ENCODE measurements at places on chromosomes 7 and 10. TPM values are rescaled to one million over a fixed set of nuclear protein-coding genes. Genes with fewer than 3 reads are reported as not detected.

GRCh38 chr10:121380211-121380610, 218.0 kb downstream of the FGFR2 start:
- no peak for DNase-seq

DNA sequence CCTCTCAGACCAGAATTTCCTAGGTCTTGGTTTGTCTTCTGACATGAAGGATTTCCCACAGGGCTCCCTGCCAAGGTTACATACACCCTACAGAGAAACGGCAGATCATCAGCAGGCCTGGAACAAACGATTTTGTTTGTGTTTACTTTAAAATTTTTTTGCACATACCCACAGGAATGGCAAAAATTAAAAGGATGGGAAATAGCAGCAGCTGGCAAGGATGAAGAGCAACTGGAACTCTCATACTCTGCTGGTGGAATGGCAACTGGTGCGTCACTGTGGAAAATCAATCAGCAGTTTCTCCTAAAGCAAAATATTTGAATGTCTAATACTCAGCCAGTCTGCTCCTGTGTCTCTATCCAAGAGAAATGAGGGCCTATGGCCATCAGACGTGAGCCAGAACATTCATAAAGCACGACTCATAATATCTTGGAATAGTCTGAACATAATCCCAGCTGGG, 6.5 kb downstream of the BAIAP2L1 start:
- DNase-seq = no peak

DNA sequence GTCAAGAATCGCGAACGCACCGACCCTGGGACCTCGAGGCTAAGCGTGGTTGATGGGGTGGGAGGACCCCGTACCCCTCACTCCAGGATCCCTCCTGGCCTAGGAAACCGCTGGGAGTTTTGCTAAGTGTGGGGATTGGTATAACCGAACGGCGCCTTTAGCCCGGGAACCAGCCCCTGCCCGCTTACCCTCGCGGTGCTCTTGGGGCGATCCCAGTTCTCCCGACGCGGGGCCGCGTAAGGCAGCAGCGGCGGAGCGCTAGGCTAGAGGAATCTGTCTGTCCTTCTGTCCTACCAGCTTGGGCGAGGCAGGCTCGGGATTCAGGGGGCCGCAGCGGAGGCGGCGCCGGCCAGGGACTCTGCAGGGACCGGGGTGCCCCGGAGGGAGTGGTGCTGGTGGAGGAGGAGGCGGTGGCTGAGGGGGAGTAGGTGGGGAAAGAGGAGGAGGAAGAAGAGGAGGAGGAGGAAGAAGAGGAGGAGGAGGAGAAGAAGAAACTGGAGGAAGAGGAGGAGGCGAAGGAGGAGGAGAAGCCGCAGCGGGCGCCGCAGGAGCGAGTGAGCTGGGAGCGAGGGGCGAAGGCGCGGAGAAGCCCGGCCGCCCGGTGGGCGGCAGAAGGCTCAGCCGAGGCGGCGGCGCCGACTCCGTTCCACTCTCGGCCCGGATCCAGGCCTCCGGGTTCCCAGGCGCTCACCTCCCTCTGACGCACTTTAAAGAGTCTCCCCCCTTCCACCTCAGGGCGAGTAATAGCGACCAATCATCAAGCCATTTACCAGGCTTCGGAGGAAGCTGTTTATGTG, 439 bp upstream of the EMX2 start:
- peak; percentile 93 for DNase-seq

DNA sequence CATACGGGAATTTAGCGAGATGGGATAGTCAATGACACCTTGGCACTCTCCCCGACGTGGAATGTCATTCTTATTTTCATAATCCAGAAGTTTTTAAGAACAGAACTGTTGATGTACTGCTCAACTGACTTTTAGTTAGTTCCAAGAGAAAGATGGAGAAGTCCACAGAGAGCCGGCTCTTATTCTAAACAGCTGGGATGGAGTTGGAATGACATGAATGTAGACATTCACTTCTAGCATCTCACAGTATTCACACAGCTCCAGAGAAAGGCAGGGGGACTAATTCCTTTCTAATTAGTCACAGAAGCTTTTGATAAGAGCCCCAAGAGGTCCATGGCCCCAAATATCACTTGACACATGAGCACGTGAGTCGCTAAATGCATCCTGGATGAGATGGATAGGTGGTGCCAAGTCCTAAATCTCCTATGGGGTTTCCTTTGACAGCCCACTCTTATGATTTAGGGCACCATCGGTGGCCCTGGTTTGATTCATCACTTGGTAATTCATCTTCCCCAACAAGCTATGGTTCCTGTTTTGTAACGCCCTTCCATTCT, 420.3 kb upstream of the AUTS2 start:
- no peak for DNase-seq

- DNase-seq = no peak
Observed at GRCh38 chr10:57785546-57785945, 482.1 kb downstream of the IPMK start.

- DNase-seq = no peak
Observed at GRCh38 chr10:1824928-1825327, 87.6 kb upstream of the ADARB2 start.

GRCh38 chr7:80154656-80155333, 20.2 kb downstream of the GNAI1 start:
- no peak for DNase-seq

DNA sequence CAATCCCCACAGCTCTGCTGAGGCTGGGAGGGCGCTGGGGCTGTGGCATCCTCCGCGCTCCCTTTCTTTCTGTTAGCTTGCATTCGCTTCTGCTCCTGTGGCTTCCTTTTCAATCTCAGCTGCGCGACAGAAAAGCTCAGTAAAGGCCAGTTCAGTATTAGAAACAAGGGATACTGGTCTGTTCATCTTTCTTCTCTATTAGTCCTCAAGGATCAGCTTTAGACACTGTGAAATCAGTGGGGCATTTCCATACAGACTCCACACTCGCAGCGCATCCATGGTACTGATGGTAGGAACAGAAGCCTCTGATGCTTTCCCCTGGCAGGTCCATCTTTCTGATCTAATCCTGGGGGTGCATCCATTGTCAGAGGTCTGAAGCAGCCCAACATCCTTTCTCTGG, 163.7 kb downstream of the LYZL1 start:
- no peak for DNase-seq

DNA sequence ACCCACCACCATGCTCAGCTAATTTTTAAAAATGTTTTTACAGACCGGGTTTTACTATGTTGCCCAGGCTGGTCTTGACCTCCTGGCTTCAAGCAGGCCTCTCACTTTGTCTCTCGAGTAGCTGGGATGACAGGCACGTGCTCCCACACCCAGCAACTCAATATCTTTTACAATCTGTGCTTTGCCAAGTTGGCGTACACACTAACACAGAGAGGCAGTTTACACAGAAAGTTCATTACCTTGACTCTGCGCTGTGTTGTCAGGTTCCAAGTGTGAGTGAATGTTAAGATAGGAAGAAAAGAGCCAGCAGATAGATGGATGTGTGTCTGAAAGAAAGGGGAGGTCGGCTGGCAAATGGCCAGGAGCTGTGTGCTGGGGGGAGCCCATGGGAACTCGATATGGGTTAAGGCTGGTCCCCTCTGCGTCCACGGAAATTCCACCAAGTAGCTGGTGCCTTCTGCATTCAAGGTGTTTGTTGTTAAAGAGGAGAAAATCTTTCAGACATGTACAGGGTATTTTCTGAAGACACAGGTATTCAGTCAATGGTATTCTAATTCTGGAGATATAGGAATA, 299.8 kb downstream of the CAMK1D start:
- no peak for DNase-seq

GRCh38 chr10:118445535-118445934, 103.4 kb upstream of the FAM204A start:
- DNase-seq = no peak

DNA sequence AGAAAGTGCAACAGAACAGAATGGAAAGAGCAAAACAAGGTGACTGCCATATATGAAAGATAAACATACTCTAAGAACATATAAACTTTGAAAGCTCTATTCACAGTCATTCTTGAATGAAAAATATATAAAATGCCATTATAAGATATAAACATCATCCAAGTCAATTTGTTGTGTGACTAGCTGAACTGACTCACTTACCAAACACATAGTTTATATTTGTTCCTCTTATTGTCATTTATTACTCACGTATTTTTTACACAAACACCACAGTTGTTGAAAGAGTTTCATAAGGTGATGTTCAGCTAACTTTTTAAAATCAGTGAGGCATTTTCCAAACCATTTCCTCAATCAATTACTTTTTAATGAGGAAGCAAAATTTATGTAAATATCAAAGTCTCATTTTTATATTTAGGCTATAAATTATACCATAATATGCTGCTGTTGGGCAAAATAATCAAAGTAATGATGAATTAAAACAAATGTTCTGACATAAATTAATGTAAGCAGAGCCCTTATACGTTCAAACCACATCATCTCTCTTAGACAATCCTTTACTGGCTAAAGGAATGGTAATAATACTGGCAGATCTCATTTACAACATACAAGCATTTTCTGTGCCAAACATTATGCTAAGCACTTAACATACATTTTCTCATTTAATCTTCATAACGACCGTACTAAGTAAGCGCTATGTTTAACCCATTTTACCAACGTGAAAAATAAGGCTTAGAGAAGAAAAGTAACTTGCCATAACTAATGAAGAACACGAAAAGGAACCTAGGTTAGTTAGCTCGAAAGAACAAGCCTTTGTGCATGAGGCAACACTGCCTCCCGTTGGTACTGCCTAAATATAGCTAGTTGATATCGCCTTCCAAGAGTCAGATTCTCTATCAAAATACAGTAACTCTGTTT, 7.3 kb downstream of the LRRN3 start:
- no peak for DNase-seq

- no peak for DNase-seq
Observed at GRCh38 chr7:131305152-131305551, 22.5 kb upstream of the MKLN1 start.

DNA sequence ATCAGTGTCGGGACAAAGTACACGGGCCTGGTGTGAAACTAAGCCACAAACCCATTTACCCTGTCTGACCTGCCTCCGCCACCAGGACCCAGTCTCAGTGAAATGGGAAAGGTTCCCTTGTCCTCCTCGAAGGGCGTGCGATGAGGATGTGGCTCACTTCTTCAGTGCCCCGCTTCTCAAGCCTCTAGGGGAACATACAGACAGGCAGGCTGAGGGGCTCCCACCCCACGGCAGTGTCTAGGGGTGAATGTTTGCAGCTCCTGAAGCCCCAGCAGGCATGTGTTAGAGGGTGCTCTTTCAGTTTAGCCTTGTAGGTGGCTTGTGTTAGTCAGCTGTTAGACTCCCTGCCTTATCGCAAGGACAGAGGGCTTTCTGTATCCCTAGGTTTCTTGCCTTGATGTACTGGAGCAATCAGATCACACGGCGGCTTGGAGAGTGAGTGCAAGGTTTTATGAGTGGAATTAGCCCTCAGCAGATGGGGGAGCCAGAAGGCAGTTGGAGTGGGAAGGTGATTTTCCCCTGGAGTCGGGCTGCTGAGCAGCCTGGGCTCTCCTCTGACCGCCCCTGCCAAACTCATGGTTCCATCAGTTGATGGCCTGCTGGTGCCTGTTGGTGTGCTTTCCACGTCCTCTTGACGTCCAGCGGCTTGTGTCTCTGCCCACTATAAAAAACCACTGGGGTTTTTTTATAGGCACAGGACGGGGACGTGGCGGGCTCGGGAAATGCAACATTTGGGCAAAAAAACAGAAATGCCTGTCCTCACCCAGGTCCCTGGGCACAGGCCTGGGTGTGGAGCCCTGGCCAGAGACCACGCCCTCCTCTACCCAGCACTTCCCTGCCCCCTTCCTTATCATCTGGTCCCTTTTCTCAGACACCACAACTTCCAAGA, 759 bp downstream of the NUDT1 start:
- no peak for DNase-seq

GRCh38 chr10:34760606-34761005, 54.5 kb downstream of the PARD3 start:
- no peak for DNase-seq

DNA sequence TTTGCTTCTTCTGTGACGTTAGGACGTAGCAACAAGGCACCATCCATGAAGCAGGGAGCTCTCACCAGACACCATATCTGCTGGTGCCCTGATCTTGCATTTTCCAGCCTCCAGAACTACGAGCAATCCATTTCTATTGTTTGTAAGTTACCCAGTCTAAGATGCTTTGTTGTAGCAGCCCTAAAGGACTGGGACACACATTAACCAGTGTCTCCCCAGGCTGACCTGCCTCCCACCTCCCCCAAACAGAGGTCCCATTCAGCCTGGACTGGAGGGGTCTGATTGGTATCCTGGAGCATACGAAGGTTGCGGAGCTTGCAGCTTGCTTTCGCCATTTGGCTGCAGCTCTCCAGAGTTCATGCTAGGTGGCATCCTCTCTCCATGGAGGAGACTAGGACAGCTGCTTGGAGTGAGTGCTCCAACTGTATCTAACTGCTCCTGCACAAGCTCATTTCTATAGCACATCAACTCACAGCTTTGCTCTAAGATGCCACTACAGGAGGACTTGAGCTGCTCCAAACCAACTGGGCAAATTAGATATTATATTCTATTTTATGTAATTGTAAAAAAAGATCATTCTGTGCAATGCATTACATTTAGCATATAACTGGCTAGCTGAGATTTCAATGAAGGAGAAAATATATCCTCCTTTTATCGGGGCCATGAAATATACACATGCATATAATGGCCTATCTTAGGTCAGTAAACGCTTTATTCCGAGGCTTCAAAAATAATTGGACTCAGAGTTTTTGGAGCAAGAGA, 8.0 kb upstream of the GRK5 start:
- peak; percentile 69 for DNase-seq

DNA sequence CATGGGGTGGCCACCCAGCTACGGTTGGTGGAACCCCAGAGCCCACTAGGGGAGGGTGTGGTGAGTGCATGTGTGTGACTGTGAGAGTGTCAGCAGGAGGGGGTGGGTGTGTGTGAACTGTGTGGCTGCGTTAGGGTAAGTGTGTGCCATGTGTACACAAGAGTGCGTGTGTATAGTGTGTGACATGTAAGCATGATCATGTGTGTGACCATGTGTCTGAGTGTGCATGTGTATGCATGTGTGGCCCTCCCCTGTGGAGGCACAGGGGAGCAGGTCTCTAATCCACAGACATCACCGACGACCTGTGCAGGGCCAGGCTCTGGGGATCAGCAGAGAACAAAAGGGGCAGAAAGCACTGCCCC, 3.5 kb upstream of the CFAP46 start:
- no peak for DNase-seq

GRCh38 chr10:121608469-121609190, 10.4 kb upstream of the FGFR2 start:
- peak; percentile 38 for DNase-seq

HECW1 gene
- 0.31 TPM for total RNA-seq

NKX1-2 gene
- not detected for total RNA-seq

HKDC1 gene
- not detected for total RNA-seq

PVRIG gene
- total RNA-seq = 1.7 TPM

BMI1 gene
- 46.7 TPM for total RNA-seq

GPNMB gene
- 13.9 TPM for total RNA-seq

C10orf53 gene
- total RNA-seq = not detected

DDX21 gene
- total RNA-seq = 42.4 TPM

SPDYE16 gene
- 0.28 TPM for total RNA-seq

WDR91 gene
- 55.0 TPM for total RNA-seq

CCL24 gene
- not detected for total RNA-seq

LRGUK gene
- total RNA-seq = 1.5 TPM

Measured in ovary (tissue), 10 donors.